ENCODE measurements at places on chromosomes 1 and 21. TPM values are rescaled to one million over a fixed set of nuclear protein-coding genes. Genes with fewer than 3 reads are reported as not detected.

Gene CHML
- total RNA-seq = 7.0 TPM

Gene CD1C
- total RNA-seq = 0.16 TPM

Gene SLC35F3
- 0.24 TPM for total RNA-seq

Gene CYP4B1
- not detected for total RNA-seq

Gene PBX1
- 0.74 TPM for total RNA-seq

Gene TMEM269
- 1.9 TPM for total RNA-seq

Gene ERI3
- 45.5 TPM for total RNA-seq

Gene VSIG8
- total RNA-seq = not detected

- peak; percentile 29 for DNase-seq
Measured at GRCh38 chr1:167249702-167250101, 29.0 kb downstream of the POU2F1 start.

DNA sequence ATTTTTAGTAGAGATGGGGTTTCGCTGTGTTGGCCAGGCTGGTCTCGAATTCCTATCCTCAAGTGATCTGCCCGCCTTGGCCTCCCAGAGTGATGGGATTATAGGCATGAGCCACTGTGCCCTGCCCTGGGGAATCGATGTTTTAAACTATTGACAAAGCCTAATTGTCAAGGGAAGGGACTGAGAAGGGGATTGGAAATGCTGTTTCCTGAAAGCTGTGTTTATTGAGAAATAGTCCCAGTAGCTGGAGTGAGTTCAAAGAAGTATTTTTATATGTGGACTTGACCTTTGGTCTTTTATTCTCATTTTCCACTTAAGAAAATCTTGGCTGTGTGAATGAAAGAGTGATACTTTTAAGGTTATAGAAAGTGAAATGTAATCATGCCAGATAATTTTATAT is 47.5 kb downstream of the KIF1B start:
- DNase-seq = no peak

DNA sequence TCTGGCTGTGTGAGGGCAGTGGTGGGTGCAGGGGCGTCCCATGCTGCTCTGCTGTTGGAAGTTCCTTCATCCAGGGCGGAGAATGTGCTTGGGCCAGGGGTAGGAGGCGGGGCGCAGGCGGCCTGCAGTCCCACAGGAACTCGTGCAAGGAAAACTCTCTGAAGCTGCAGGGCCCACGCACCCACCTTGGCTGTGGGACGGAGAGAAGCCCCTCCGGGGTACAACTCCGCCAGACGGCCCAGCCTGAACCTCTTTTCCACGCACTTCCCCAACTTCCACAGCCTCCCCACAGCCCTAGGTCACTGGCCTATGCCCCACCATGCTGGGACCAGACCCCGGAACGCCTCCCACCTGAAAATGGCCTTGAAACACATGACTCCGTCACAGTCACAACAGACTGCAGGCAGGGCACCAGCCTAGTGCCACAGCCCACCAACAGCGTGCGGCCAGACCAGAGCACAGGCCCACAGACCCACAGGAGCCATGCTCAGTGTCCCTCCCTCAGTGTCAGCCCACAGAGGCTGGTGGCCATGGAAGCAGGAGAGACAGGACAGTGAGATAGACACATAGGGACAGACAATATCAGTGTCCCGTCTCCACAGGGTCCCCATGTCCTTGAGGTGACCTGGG is 47.8 kb downstream of the WNT9A start:
- no peak for DNase-seq

GRCh38 chr21:39196310-39196709 is 13.1 kb upstream of the PSMG1 start:
- no peak for DNase-seq

- DNase-seq = no peak
Measured at GRCh38 chr1:96367791-96368190, 353.8 kb upstream of the PTBP2 start.

DNA sequence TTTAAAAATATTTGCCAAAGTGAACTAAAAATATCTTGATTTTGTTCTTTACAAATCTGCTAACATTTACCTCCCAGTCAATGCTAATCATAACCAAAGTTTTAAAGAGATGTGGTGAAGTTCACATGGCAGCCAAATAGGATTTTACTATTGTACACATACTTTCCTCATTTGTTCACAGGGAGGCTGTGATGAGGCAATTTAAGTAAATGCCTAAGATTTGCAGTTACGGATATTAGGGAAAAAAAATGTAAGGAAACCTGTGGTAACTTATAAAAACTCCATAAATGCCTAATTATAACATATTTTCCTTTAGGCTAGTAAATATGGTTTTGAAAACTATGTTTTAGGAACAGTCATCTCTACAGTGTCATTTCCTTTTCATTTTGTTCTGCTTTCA is 32.4 kb downstream of the RGS5 start:
- no peak for DNase-seq

- no peak for DNase-seq
Measured at GRCh38 chr1:37807220-37807554, 403 bp upstream of the C1orf122 start.

DNA sequence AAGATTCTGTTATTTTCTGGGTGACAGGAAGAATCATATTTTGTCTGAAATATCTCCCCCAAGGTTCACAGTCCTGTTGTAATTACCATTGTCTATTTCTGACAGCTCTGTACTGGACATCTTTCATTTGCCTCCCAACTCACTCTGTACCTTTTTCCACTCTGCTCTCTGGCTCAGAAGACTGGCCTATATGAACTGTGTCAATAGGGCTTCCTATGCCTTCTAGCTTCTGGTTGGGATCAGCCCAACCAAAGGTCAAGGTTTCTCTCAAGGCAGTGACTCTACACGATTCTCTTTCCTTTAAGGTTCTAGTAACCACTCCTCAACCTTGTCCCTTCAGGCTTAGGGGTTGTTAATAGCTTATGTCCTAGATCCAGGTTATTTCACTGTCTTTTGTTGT is 17.5 kb downstream of the KLHL12 start:
- DNase-seq = no peak

DNA sequence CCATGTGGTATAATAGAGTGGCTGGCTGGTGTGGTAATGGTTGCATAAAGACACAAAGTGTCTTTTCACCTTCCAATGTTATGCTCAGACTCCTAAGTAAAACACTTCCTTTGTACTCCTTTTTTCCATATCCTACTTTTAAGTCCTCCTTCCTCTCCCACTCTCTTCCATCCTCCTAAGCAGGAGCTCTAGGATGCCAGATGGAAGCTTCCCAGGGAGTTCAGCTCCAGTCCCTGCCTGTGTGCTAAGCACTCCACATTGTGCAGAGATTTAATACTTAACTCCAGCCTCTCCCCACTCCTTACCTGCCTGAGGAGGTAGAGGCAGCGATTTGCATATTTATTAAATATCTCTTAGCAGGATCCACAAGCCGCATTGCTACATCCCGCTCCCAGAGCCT is 60.5 kb upstream of the IGSF21 start:
- no peak for DNase-seq

GRCh38 chr21:44706026-44706705 is 5.2 kb downstream of the TSPEAR start:
- no peak for DNase-seq

DNA sequence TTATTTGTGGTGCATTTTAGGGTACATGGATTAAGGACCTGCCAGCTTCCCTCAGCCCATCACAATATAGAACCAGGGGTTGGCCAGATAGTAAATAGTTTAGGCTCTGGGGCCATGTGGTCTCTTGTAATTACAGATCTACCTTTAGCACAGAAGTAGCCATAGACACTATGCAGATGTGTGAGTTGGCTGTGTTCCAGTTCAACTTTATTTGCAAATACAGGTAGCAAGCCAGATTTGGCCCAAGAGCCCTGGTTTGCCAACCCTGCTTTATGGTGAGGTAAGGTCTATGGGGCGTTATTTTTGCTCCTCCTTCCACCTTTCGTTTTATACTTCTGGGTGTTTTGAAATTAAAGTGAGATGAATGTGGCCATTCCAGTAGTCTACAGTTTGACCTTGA is 48.7 kb downstream of the MRPS6 start:
- DNase-seq = no peak

DNA sequence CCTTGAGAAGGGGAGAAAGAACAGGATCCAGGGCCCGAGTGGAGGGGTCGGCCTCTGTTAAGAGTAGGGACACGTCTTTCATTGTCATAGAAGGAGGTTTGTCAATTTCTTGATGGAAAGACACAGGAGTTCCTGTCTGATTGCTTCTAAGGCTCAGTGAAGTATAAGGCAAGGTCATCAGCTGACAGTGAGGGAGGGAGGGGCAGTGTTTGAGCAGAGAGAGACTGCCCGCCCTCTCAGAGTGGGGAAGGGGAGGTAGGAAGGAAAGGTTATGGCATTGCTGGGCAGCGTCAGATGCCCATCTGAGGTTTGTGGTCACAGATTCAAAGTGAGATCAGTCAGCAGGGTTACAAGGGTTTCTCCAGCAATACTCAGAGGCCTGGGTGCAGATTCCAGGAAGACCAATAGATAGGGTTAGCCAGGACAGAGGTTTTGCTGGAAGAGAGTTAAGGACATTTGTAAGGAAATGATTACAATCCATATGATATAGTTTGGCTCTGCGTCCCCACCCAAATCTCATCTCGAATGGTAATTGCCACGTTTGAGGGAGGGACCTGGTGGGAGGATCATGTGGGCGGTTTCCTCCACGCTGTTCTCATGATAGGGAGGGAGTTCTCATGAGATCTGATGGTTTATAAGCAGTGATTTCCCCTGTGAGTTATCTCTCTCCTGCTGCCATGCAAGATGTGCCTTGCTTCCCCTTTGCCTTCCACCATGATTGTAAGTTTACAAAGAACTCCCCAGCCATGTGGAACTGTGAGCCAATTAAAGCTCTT is 127.2 kb upstream of the GJB5 start:
- DNase-seq = no peak

- DNase-seq = no peak
Measured at GRCh38 chr1:201266774-201267173, 16.5 kb upstream of the PKP1 start.

GRCh38 chr1:92459871-92460320 is 26.8 kb downstream of the GFI1 start:
- no peak for DNase-seq

GRCh38 chr1:15826810-15827507 is 19.5 kb upstream of the UQCRHL start:
- no peak for DNase-seq

GRCh38 chr1:200153277-200154055 is 126.0 kb downstream of the NR5A2 start:
- peak; percentile 62 for DNase-seq

GRCh38 chr21:45082736-45083135 is 8.4 kb downstream of the ADARB1 start:
- no peak for DNase-seq

- DNase-seq = no peak
Measured at GRCh38 chr1:223227031-223227430, 84.0 kb upstream of the TLR5 start.

Data from activated T-cell treated with anti-CD3 and anti-CD28 coated beads, Interleukin-2, amount 50 U/mL, for 72 hours (primary cell).